GM10248 (cell line): ENCODE measurements at places on chromosomes 4 and X.
A peak's percentile ranks its signal among the peaks of the same experiment; 100 is the strongest.

GRCh38 chr4:186161138-186161537 is 30.2 kb upstream of the CYP4V2 start:
- DNase-seq: peak; percentile 82

DNA sequence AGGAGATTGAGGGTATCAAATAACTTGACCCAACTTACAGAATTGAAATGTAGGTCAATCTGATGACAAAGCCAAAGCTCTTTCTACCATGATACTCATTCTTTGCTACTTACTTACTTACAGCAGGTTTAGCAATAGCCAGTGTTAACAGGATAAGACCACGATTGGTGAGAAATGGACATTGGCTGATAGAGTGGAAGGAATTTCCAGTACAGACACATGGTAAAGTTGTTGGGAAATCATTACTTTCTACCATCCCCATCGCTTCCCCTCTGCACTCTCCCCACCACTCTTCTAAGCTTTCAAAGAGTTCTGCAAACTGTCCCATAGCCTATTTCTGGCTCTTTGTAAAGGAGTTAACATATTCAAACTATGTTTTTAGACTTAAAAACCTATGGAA is 119.7 kb downstream of the CHRNA9 start:
- no peak for DNase-seq

- DNase-seq: no peak
Observed at GRCh38 chrX:102745857-102746584, 25.5 kb downstream of the GPRASP3 start.

- no peak for DNase-seq
Observed at GRCh38 chr4:94722748-94723147, 35.0 kb upstream of the BMPR1B start.

- no peak for DNase-seq
Observed at GRCh38 chr4:92970996-92971395, 667.2 kb downstream of the GRID2 start.

GRCh38 chr4:141192564-141192963 is 28.1 kb upstream of the ZNF330 start:
- no peak for DNase-seq

GRCh38 chr4:89216866-89217265 is 90.7 kb downstream of the GPRIN3 start:
- no peak for DNase-seq

GRCh38 chr4:137534516-137534915 is 2.2 kb upstream of the PCDH18 start:
- no peak for DNase-seq

DNA sequence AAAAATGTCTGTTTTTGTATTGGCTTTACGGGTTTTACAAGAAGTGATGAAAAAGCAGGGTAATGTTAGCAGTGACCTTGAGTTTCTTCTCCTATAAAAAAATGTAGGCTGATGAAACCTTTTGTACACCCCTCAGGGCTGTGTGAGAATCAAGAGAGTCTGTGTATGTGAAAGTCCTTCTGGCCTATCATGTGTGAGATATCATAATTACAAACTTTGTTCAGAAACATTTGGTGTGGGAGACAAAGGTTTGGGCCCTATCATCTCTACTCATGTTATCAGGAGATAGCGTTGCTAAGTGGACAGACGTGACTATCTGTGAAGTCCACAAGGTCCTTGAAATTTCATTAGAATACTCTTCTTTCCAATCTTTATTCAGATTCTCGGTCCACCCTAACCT is 170.6 kb upstream of the HAND2 start:
- DNase-seq: no peak

DNA sequence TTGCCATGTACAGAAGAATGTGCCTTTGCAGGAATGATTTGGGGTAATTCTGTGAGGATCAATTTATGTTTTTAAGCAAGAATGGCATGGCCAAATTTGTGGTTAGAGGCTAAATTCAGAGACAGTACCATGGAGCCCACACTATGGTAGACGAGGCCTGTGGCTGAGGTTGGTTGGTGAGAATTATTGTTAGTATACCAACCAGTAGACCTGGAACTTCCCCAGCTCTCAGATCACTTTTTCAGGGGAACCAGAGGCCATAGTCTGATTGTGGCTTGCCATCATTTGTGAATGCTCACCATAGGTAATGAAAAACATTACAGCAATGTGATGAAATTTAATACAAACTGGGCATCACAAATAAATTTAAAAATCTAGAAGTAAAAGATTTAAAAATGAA is 56.3 kb downstream of the SHISA3 start:
- no peak for DNase-seq

DNA sequence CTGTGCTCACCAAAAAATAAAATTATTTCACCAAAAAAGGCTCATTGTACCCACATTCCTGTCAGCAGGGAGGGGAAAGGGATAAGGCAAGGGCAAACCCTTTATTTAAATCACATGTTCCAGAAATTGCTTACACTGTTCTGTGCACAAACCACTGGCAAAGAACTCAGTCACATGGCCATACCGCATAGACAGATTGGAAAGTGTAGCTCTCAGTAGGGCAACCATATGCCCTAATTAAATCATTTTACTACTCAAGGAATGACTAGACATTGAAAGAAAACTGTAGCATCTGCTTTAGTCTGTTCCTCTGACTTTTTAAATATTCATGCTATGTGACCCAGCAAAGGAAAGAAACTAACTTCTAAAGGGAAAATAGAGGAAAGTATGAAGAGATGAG is 119.2 kb upstream of the FAM241A start:
- DNase-seq: no peak

GRCh38 chrX:112164420-112164819 is 81.8 kb upstream of the TRPC5 start:
- DNase-seq: no peak

GRCh38 chr4:168325591-168325990 is 7.0 kb upstream of the DDX60 start:
- DNase-seq: no peak

- no peak for DNase-seq
Observed at GRCh38 chrX:68204521-68205038, 228.7 kb downstream of the OPHN1 start.

DNA sequence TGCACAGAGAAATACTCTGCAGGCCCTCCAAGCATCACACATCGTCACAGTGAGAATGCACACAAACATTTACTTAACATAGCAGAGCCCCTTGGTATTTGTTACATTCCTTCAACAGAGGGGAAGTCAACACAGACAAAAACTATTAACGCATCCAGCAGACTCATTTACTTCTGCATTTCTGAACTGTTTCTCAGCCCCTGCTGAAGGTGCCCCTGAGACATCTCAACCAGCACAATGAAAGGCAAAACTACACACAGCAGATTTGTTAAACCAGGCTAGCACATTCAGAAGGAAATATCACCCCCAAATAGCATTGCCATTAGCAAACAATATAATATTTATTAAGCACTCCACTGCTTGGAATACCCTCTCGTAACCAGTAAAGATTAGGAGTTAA is 367.0 kb downstream of the RAB28 start:
- DNase-seq: no peak

DNA sequence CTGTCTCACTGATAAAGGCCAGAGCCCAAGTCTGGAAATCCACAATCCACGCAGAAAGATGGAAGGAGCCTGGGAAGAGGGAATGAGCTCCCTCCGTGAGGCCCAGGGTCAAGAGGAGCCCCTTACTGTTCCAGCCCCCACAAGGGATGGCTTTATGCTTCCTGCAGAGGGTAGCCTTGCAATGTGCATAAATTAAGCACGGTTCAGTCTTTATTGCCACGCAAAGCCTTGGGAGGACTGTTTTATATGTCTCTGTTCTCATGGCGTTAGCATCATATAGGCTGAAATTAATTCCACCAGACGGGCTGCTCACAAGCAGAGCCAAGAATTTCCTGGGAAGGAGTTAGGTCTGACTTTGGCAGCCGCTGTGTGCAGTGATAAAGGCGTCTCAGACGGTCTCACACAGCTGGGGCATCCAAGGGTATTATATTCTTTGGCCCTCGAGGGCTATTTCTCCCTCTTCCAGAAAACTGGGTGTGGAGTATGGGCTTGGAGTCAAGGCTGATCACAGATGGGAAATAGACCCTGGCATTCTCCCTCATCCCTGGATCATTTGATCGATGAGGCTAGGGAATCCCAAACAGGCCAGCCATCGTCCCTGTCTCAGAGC is 38.5 kb downstream of the CYTL1 start:
- DNase-seq: no peak

- DNase-seq: no peak
Observed at GRCh38 chr4:112819729-112820128, 182.8 kb downstream of the LARP7 start.

DNA sequence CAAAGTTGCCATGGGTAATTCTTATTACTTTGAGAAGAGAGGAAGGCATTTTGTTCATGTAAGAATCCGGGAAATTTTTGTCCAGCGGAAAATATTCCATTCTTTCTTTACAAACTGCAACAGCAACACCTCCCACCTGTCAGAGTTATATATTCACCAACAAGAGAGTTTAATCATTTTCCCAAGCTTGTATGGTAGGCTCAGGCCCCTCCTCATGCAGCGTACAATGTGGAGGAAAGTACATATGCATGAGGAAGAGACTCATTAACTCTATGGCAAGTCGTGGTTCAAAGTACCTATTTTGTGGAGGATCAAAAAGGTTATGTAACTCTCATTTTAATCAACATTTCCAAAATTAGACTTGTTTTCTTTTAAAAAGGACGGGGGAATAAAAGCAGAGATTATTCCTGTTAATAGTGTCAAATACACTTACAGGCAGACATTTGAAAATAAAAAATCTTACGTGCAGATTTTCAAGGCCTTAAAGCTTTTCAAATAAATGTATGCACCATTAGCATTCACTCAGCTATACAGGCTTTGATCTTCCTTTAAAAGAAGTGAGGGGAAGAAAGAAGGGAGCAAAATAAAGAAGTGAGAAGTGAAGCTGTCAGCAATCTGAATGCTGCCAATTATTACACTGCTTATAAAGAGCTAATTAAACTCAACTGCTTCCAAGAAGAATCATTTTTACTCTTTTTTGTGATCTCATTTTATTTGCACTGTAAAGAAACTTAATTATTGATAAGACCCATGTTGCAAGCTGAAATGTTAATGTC is 204.8 kb downstream of the FAT4 start:
- no peak for DNase-seq

DNA sequence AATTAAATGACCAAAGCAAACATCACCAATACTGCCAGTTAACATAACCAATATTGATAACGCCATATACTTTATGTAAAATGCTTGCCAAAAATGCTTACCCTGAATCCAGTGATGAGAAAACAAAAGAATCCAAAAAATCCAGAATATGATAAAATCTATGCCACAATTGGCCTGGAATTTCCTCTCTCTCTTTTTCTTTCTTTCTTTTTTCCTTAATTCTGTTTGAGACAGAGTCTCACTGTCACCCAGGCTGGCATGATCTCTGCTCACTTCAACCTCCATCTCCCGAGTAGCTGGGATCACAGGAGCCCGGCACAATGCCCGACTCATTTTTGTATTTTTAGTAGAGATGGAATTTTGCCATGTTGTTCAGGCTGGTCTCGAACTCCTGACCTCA is 9.8 kb upstream of the SLC7A11 start:
- no peak for DNase-seq

- no peak for DNase-seq
Observed at GRCh38 chr4:20196476-20196875, 55.2 kb upstream of the SLIT2 start.

DNA sequence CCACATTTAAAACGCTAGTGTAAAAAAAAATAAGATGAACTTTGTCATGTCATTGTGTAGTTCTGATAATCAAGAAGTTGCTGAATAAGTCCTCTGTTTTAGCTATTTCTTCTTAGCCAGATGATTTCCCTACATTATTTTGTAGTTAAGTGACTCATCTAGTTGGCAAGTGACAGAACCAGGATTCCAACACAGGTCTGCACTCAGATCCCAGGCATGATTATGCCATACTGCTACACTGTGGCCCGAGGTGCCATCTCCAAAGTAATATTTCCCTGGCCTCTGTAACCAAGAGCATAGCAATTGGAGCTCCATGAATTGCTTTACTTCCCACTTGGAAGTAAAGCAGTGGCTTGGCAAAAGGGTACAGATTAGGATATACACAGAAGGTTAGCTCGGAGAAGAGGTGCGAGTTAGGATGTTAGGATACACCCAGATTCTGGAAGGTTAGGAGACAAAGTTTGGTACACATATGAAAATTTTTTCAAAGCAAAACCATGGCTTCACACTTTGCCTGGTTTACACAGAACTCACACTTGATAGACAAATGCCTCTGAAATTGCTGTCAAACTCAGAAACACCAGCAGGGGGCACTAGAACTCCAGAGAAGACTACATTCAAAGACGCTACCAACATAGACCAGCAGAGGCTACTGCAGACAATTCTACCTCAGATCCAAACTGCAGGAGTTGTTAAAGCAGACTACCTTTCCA is 41.4 kb downstream of the SRPX2 start:
- peak; percentile 58 for DNase-seq

DNA sequence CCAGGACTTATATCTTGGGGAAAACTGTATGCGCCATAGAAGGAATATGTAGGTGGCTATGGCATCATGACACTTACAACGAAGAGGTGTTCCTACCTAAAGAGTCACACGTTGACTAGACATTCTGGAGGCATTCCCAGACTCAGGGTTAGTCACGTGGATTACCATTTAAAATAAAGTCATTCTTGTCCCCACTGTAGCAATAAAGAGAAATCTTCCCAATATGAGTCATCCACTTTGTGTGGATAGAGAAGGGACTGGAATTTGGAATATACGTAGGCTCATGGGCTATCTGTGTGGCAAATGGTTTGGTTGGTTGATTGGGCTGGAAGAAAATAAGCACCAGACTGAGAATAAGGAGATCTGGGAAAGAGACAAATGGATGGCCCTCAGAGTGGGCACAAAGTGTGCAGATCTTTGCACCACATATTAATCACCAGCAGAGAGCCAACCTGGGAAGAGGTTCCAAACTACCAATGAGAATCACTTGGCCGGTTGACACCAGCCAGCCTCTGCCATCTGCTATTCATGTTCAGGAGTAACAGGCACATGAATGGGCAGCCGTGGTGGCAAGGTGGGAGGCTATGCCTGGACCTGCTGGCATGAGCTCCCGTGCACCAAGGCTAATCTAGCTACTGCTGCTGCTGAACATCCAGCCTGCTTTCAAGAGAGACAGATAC is 41.0 kb downstream of the MTNR1A start:
- DNase-seq: no peak
